Renal cortex interstitium (tissue), 15 donors: ENCODE measurements at places on chromosomes 7 and 10. TPM values are rescaled to one million over a fixed set of nuclear protein-coding genes. Genes with fewer than 3 reads are reported as not detected.

Gene PON2
- 153 TPM for polyA plus RNA-seq

Gene TMEM236
- 0.34 TPM for polyA plus RNA-seq

Gene OR6V1
- polyA plus RNA-seq, result not detected

Gene CTTNBP2
- polyA plus RNA-seq, result 34.5 TPM

Gene PPP1R17
- not detected for polyA plus RNA-seq

Gene EPC1
- polyA plus RNA-seq, result 62.0 TPM

Gene BMPER
- 24.7 TPM for polyA plus RNA-seq

Gene CC2D2B
- 1.0 TPM for polyA plus RNA-seq

Gene SAMD9L
- polyA plus RNA-seq, result 1.8 TPM
